ENCODE measurements at places on chromosomes 7 and 10. TPM values are rescaled to one million over a fixed set of nuclear protein-coding genes. Genes with fewer than 3 reads are reported as not detected.

TMEM178B gene
- total RNA-seq, result 1.4 TPM

REPIN1 gene
- 48.1 TPM for total RNA-seq

HOXA3 gene
- total RNA-seq, result 1.9 TPM

VAX1 gene
- not detected for total RNA-seq

ANK3 gene
- 18.6 TPM for total RNA-seq

AMZ1 gene
- not detected for total RNA-seq
